Activated naive CD4-positive, alpha-beta T cell (primary cell): ENCODE measurements at places on chromosomes 4 and X.

- no peak for DNase-seq
These were observed 91.0 kb downstream of the DHRSX start for GRCh38 chrX:2409796-2410195.

DNA sequence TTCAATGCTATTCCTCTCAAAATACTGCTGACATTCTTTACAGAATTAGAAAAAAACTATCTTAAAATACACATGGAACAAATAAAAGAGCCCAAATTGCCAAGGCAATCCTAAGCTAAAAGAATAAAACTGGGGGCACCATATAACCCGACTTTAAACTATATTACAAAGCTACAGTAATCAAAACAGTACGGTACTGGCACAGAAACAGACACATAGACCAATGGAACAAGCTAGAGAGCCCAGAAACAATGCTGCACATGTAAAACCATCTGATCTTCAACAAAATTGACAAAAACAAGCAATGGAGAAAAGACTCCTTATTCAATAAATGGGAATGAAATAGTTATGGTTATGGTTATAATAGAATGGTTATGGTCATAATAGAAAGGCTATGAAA, 482.6 kb downstream of the IDS start:
- DNase-seq = no peak

DNA sequence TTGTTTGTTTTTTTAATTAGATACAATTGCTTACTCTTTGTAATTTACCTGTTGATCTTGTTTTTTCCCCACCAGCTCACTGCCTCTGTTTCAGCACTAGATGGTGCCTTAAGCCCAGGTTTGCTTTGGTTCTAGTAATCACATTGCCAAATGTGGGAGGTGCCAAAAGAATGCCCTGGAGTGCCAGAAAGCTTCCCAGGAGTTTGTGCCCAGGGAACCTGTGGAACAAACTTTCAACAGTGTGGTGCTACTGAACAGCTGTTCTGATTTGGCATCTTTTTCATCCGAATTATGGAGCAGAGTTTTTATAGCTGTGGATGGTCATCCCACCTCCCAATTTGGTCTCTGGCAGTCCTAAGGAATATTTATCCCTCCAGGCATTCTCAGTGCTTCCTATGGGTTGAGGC, 1000.7 kb downstream of the STIM2 start:
- no peak for DNase-seq

- no peak for DNase-seq
These were observed 406.8 kb downstream of the TMA16 start for GRCh38 chr4:163901319-163901718.

DNA sequence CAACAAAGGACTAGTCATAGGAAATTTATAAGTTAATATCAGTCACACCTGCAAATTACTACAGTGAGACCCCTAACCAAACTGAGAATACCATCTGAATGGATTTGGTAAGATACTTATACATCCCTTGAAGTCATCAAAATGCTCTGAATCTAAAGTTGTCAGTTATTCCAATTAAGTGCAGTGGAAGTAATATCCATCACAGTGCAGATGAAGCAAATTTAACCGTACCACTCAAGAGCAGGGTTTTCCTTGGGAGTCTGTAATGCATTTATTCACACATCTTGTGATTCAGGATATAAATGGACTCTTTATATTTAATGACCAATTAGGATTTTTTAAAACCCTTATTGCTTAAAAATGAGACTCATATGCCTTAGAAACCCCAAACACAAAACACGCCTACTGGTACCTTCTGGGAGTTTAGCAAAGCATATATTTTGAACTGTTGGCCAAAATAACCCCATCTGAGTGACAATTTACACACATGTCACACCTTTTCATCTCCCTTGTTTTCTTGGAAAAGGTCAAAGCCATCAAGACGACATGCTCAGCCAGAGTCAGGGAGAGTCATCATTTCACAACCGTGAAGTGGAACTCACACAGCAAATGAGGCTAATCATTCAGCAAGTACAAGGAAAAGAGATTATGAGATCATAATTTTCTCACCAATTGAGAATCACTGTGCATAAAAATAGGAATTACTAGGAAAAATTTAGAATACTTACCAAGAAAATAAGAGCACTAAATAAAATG, 303.7 kb downstream of the HNRNPD start:
- no peak for DNase-seq

GRCh38 chrX:2710041-2710840, 19.1 kb downstream of the CD99 start:
- no peak for DNase-seq

GRCh38 chr4:86274642-86275041, 85.2 kb downstream of the MAPK10 start:
- DNase-seq = no peak

- DNase-seq = no peak
These were observed 25.7 kb downstream of the CPEB2 start for GRCh38 chr4:15027921-15028435.

DNA sequence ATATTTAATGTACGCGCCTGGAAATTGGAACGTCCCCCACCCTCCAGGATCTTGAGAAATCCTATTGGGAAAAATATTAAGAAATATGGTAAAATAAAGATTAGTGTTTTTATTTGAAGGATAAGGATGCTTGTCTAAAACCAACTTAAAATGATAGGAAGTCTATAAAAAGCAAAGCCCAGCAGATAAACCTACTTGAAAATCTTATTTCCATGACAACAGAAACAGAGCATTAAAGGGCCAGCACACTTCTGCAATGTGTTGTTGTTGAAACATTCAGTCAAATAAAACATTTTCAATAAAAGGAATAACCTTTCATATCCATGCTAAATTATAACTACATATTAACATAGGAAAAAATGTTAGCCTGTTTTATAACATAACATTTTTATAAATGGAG, 29.3 kb upstream of the GPM6A start:
- no peak for DNase-seq

DNA sequence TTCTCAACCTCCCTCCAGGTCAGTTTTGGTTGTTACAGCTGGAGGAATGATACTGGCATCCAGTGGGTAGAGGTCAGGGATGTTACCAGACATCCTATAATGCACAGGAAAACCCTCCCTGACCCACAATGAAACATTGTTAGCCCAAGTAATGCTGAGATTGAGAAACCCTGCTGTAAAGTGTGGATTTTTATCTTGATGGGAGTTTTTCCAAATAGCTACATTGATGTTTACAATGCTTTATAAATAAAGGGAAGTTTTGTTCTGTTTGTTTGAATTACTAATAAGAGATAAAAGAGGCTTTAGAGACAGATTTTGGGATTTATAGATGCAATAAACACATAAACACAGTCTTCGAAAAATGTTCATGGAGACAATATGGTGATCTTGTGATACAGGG, 194.0 kb upstream of the NUDT6 start:
- DNase-seq = no peak

DNA sequence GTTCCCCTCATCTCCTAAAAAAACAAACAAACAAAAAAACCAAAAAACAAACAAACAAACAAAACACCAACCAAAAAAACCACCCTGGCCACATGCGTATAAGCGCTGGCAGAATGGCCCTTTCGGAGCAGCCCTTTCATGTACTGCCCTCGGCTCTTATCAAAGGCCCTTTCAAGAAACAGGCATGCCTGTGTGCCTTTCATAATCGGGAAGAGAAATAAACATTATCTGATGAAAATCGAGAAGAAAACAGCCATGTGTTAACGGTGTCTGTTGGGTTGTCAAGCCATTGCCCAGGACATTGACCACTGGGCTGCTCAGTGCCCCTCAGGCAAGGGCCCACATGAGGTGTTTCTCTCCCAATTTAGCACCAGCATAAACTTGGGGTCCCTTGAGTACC, 68.3 kb downstream of the PJA1 start:
- DNase-seq = no peak

- no peak for DNase-seq
These were observed 20.1 kb upstream of the UVSSA start for GRCh38 chr4:1326751-1327525.

DNA sequence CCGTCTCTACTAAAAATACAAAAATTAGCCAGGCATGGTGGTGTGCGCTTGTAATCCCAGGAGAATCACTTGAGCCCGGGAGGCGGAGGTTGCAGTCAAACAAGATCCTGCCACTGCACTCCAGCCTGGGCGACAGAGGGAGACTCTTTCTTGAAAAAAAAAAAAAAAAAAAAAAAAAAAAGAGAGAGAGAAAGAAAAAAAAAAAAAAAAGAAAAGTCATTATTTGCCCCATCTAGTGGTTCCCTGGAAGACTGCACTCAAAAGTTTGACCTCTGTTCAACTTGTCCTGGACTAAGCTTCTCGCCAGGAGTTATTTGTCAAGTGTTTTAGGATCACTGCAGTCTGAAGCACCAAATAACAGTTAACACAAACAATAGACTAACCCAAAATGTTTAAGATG, 45.3 kb upstream of the KCTD8 start:
- no peak for DNase-seq

GRCh38 chr4:3026540-3026939, 47.8 kb downstream of the HTT-AS start:
- DNase-seq = no peak

DNA sequence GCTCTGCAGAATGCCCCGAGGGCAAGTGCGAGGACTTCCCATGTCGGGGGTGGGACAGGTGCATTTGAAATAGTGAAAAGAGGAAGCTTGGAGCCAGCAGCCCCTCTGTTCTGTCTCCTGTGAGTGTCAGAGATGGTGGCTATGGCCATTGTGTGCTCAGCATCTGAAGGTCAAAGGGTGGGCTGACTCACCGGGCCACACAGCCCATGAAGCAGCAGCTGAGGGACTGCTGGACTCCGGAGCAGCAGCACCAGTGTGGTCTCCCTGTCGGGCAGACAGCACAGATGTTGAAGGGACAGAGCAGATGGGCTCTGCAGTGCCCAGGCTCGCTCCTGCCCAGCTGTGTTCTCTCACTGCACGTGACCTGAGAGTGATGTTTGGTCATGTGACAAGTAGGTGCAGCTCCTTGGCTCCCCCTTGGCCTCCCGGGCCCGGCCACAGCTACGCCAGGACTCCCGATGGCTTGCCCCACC, 53.5 kb downstream of the TBC1D14 start:
- DNase-seq = no peak

DNA sequence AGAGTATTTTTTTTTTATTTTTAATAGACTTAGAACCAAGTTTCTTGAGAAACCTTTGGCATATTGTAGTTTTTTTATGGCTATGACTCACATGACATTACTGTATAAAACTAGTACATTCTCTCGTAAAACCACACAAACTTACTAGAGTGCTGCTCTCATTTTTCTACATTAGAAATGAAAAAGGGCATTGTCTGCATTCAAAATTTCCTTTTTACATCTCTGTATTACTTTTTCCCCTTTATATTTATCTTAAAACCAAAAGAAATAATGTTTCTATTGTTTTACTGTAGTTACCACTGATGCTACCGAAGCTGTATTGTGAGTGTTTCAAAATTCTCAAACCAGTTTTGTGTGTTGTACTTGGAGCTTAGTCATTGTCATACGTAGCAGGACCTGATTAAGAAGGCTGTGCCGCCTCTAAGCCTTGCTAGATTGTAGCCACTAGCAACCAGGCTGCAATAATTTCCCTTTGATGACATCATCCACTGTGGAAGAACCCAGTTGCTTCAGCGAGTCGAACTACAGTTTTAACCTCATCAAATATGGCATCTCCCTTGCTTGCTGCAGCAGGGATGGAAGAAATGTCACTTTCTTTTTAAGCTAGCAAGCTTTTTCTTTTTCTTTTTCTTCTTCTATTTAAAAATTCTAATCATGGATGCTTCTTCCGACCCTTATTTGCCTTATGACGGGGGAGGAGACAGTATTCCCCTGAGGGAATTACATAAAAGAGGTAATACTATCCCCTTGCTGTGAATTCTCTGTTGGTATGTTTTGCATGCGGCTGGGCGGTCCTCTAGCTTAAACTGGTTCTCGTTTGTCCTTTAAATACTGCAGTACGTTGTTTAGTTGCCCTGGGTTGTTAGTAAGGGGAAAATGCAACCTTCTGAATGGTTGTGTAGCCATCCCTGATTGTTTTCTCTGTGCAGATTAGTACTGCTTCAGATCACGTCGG, 39.6 kb downstream of the CLCN3 start:
- peak; percentile 20 for DNase-seq

DNA sequence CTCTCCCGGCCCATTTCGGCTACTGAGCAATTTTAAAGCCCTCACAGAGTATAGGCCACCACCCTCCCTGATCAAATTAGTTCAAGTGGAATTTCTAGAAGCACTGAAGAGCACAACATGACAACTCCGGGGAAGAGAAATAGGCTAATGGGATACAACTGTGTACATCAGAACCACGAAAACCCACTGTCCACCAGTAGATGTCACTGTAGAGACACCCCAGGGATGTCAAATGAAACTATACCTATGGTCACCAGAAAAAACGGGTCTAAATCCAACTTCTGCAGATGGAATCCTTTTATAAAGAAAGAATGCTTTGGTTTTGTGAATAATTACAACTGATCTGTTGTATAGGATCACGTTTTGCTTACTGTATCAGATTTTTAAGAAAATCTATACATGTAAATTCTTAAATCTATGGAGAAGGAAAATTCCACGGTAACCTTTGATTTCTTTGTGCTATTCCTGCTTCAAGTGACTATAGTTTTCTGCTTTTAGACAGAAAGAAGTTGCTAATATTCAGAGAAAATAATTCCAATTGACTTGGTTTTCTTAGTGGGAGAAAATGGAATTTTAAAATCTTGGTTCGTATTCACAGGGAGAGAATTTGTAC, 29.5 kb upstream of the MAP3K15 start:
- no peak for DNase-seq

- DNase-seq = no peak
These were observed 131.2 kb downstream of the FRMPD4 start for GRCh38 chrX:12269484-12269883.

DNA sequence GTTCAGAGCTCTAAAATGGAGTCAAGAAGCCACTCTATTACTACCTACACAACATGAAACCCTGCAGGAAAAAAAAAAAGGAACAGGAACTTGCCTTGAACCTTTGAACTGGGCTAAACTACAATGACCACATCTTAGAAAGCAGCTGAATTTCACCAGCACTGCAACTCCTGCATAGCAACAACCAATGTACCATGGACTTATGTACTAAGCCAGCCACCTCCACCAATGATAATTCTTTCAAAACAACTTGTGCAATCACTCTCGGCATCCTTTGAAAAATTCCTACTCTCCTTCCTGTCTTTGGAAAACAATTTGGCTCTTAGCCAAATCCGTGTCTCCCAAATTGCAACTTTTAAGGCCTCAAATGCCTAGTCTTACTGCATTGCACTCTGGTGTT, 26.8 kb upstream of the FMR1 start:
- no peak for DNase-seq

GRCh38 chr4:168758351-168758876, 251.6 kb downstream of the CBR4 start:
- no peak for DNase-seq

DNA sequence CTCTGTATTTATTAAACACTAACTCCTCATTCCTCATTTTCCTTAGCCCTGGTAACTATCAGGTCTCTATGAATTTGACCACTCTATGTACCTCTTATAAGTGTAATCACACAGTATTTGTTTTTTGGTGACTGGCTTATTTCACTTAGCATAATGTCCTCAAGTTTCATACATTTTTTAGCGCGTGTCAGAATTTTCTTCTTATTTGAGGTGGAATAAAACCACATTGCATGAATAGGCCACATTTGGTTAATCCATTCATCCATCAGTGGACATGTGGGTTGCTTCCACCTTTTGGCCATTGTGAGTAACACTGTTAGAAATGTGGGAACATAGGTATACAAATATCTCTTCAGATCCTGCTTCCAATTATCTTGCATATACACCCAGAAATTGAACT, 341.2 kb upstream of the BOD1L1 start:
- DNase-seq = no peak
